Fibroblast of villous mesenchyme (primary cell): ENCODE measurements at places on chromosomes 3 and 15.

- DNase-seq, result no peak
These were observed 387.0 kb upstream of the CBLB start for GRCh38 chr3:106255870-106256248.

GRCh38 chr3:71430941-71431552, 152.5 kb downstream of the FOXP1 start:
- no peak for DNase-seq

DNA sequence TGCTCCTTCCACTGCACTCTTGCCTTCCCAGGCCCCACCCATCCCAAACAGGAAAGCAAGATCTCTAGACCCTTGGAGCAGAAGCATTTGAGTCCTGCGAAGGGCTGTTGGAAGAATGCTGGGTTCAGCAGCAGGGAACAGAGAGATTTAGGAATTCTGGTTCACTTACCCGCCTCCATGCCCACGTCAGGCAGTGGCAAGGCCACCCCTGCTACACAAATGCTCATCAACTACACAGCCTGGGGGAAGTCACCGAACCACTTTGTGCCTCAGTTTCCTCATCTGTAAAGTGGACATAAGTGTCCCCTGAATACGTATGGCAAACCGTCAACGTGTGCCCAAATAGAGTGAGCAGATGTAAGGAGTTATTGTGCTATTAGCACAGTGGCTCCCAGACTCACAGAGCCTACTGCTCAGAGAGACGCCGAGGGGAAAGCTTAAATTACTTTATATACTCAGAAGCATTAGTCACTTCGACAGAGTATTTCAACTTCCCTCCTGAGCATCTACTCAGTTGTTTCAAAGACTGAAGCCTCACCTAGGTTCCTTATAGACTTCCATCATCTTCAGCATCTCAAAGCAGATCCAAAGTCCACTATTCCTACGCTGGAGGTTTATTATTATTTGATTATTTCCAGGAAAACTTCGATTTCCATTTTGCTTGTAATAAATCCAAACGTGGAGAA, 905 bp downstream of the HOMER2 start:
- no peak for DNase-seq

DNA sequence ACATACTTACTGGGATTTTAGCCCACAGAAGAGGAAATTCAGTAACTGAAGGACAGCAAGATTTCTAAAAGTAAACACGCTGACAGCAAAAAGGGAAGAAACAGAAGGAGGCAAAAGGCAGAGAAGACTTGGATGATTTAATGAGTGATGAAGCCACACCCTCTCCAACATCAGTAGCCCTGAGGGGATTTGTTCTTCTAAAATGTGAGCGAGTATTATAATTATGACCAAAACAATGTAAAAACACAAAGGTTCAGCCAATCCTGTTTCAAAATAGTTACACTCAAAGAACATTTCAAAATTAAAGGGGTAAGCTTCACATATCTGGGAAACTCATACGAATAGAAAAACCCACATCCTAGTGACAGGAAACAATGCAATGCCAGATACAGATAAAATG, 25.0 kb downstream of the MCCC1 start:
- DNase-seq, result peak; percentile 49

DNA sequence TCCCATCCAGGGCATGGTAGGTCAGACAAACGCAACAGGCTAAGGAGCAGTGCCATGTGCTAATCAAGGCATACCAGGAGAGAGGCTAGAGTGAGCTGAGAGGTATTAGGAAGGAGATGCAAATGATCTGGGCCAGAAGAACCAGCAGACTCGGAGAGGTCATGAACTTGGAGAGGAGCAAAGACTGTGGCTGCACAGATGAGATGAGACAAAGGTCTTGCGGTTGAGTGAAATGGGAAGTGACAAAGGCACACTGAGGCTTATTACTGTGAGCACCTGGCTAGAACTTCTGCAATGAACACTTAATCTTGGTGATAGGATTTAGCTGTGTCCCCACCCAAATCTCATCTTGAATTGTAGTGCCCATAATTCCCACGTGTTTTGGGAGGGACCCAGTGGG, 380.2 kb downstream of the ULK4 start:
- DNase-seq, result no peak

DNA sequence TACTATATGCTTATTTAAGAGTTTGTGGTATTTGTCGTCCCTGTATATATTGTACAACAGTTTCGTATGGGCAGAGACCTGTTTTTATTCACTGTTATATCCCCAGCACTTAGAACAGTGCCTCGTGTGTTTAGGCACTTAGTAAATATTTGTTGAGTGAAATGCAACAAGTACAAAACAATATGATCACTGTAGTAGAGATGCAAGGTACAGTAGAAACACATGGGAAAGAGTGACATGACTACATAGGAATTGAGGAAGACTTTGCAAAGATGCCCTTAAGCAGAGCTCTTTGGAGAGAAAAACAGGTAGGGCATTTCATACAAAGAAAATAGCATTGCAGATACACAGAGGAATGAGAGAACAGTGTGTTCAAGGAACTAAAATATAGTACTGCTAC, 18.3 kb downstream of the RASA2 start:
- no peak for DNase-seq
